IPS-NIHi11 (cell line): ENCODE measurements at places on chromosomes 6 and 20.

DNA sequence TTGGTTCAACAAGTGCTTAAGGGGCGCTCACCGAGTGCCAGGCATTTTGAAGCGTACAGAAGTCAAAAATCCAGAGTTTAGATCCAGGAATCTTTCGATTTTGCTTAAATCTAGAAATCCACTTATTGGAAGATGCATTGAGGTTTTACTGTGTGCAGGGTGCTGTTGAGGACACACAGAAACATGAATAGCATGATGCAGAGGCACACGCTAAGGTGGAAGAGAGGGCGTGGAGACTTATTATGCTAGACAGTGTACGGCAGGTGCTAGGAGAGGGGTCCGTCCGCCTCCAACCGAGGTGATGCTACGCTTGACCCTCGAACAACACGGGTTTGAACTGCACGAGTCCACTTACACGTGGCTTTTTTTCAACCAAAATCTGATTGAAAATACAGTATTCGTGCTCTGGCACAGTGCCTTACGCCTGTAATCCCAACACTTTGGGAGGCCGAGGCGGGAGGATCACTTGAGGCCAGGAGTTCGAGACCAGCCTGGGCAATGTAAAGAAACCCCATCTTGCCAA is 1.0 kb upstream of the KIF13A start:
- DNase-seq: no peak

- no peak for DNase-seq
These were observed 217.0 kb downstream of the HAO1 start for GRCh38 chr20:7723284-7723683.

DNA sequence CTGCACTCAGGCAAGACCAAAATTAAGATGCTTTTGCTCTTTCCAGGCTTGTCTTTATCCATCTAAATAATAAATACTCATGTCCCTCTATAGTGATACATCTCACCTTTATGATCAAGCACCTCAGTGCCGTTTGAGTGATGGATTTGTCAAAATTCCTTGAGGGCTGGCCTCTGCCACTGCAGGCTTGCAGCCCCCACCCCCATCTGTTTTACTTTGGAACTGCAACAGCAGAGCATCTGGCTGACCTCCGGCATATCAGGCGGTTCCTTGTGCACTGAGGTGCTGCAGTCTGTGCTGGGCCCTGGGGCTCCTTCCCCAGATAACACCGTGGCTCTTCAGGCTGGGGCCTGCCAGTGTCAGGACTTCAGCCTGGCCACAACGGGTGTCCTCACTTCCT is 386.9 kb downstream of the CDH26 start:
- DNase-seq: peak; percentile 45

DNA sequence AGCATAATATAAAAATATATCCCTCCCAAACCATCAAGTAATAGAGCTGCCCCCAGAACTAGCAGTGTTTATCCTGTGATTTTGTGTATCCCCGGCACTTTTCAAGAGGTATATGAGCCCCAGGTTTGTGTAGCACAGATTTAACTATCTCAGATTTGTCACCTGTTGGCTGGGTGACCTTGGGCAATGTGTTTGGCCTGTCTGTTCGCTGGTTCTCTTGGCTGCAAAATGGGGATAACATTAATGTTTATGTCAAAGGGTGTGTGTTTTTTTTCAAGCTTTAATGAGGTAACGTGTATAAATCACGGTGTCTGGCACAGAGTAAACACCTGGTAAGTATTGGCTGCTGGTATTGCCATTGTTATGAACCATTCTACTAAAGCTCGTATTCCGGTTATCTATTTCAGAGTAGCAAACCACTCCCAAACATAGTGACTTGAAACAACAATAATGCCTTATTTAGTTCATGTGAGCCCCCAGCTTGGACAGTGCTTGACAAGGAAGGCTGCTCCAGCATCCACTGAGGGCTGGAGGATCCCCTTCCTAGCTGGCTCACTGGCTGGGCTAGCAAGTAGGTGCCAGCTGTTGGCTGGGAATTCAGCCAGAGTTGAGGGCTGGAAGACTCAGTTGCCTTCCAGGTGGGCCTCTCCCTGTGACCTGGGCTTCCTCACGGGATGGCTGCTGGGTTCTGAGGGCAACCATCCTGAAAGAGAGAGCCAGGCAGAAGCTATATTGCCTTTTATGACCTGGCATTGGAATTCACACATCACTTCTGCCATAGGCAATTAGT is 36.2 kb downstream of the PDRG1 start:
- no peak for DNase-seq

DNA sequence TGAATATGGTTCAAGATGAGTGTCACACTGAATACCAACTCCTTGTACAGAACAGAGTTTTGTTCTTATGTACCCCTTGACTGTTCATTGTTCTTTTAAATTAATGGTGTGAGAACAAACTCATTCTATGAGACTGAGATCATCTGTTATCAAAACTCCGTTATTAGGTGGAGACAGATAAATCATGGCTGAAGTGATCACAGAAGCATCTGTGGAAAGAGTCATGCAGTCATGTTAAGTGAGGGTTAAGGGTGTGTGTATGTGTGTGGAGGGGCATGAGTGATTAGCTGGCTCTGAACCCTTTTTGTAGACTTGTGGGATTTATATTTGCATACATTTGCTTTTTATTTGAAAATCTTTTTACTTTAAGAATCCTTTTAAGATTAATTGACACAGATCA is 24.7 kb downstream of the ADGRG6 start:
- DNase-seq: no peak

DNA sequence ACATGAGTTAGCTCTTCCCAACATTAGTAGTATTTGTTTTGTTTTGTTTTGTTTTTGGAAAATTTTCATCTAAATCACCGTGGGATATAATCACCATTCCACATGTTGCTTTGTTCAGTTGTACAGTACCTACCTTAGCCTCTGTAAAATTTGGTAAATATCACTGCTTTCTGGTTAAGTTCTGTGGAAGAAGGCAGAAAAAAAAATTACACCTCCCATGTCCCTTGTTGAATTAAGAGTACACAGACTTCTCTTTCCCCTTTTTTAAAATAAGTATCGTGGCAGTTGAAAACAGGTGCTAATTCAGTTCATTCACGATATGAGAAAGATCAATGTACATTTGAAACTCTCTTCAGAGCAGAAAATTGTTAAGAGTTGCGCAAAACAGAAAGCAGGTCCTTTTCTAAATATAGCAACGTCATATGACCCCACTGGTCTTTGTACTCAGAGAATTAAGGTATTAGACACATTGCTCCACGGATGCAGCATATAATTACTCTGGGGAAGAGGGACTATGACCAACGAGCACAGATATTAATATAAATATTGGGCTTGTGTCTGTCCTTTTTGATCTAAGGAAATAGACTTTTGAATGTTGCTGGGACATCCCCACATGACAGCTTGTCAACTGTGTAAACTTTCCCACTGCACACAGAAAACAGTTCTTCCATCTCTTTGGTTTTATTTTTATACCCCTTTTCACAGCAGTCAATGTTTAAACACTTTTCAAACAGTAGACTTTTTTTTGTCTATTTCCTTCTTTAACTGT is 58.6 kb upstream of the ZNF217 start:
- no peak for DNase-seq

DNA sequence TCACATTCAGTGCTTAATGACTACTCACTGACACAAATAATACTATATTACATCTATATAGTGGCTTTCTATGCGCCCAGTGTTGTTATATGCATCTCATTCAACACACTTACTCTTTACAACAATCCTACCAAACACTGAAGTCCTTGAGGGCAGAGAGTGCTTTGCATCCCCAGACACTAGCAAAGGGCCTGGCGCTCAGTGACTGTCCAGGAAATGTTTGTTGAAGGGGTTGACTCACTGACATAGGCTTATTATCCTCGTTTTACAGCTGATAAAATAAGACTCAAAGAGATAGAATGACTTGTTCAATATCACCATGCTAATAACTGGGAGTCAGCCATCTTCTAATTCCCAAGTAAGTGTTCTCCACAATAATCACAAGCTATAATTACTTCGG is 163.3 kb downstream of the ARHGAP18 start:
- DNase-seq: no peak

GRCh38 chr6:46993846-46994245 is 48.3 kb downstream of the ADGRF1 start:
- DNase-seq: no peak

- no peak for DNase-seq
These were observed 2.4 kb upstream of the GCLC start for GRCh38 chr6:53547166-53547810.

DNA sequence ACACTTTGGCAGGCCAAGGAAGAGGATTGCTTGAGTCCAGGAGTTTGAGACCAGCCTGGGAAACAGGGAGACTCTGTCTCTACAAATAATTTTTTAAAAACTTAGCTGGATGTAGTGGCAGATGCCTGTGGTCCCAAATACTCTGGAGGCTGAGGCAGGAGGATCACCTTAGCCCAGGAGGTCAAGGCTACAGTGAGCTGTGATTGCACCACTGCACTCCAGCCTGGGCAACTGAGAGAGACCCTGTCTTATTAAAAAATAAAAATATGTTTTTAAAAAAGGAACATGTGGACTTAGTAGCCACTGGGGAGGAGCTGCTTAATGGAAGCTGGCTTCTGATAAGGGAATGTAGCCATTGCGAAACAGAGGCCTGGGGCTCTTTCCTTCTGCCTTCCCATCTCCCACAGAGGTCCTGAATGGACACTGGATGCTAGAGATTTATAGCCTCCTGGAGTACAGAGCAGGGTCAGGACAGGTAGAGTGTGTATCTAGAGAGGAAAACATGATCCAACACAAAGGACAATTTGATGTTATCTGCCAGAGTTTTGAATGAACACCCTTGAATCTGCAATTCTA is 21.7 kb upstream of the GMNN start:
- DNase-seq: no peak

DNA sequence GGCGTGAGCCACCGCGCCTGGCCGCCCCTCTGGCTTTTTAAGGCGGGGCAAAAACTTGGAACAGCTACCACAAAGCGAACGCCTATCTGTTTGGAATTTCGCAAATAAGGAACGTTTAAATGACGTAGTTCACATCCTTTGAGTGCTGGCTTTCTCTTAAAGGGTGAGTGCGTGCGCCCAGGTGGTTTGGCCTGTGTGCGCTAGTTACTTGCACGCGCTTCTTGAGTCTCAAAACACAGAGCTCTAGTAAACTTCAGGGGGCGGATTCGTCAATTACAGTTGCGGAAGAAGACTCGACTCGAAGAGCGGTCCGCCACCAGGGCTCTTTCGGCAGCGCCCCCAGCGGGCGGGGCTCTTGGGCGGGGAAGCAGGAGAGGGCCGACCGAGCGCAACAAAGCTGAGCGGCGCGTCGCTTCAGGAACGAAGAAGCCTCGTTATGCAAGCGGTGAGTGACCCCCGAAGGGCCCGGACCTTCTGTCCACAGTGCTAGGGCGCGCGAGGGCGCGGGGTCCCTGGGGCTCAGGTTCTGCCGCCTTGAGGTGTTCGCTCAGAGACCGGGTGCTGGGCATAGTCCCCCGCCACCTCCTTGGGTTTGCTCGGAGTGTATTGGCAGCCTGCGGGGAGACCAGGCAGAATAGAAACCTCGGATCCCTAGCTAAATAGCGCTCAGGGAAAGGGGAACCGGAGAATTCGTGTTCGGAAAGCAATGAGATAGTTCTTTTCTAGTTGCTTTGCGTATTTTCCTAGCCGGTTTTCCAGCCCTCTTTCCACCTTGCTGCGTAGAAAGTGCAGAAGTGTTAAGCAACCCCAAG is at the start of gene SYCP2L:
Gene SYCP2L (plus strand): TSS at position 362 of the 812 bp plus-strand sequence. CDS start 75 bp downstream, at position 437.
- peak; percentile 63 for DNase-seq

- DNase-seq: no peak
These were observed 75.7 kb downstream of the ADGRG6 start for GRCh38 chr6:142377497-142377848.

- DNase-seq: no peak
These were observed 144.2 kb downstream of the DLL1 start for GRCh38 chr6:170146640-170147039.
